CD4-positive, alpha-beta T cell treated with Interleukin-17A for 4 hours (primary cell): ENCODE measurements at places on chromosomes 5 and 9.

GRCh38 chr5:26121338-26121737 lies 917.0 kb downstream of the CDH9 start:
- DNase-seq = no peak

GRCh38 chr9:120326049-120326693 lies 253.8 kb downstream of the CDK5RAP2 start:
- no peak for DNase-seq

DNA sequence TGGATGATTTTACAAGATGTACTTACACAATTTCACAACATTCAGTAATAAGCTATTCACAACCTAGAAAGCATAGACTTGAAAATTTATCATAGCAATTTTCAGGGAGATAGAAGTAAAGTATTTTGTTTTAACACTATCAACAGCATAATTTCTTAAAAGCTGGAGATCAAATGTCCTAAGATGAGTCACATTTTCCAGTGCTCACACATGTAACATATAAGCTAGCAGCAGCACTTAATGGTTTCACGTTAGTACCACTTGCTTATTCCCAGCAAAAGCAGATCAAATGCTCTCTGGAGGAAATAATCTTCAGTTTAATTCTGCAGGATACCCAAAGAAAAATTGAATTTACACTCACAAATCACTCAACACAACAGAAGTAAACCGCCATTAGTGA lies 6.5 kb downstream of the OR13C8 start:
- no peak for DNase-seq

DNA sequence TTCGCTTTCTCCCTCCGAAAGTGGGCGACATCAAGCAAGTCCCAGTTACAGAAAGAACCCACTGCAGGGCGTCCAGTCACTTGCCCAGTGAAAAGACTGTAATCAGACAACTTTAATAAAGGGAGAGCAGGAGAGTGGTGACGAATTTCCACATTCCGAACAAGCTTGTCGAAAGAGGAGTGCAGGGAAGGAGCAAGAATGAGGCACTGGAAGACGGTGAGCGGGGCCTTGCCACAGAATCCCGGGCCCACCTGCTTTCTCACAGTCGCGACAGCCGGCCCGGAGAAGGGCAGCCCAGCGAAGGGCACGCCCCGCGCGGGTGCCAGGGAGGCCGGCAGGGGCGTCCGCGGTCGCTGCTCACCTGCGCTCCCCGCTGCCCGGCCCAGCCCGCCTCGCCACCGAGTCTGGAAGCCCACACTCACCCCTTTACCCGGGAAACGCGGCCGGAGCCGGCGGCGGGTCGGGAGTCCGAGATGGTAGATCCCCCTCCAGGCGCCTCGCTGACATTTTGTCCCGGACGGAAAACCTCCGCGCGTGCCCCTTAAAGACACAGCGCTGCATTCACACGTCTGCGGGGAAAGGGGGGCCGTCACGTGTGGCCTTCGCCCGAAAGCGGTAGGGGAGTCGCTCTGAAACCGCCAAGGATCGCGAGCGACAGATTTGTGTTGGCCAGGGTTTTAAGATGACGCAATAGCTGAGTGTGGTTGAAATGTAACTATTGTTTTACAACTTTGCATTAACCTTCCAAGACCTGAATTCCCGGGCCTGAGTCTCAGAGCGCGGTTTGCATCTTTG lies at the start of gene ZBED3:
Gene ZBED3, minus strand, starts transcription at position 597 of the 795 bp plus-strand sequence. CDS start 9,407 bp downstream, outside the sequence.
- peak; percentile 63 for DNase-seq

DNA sequence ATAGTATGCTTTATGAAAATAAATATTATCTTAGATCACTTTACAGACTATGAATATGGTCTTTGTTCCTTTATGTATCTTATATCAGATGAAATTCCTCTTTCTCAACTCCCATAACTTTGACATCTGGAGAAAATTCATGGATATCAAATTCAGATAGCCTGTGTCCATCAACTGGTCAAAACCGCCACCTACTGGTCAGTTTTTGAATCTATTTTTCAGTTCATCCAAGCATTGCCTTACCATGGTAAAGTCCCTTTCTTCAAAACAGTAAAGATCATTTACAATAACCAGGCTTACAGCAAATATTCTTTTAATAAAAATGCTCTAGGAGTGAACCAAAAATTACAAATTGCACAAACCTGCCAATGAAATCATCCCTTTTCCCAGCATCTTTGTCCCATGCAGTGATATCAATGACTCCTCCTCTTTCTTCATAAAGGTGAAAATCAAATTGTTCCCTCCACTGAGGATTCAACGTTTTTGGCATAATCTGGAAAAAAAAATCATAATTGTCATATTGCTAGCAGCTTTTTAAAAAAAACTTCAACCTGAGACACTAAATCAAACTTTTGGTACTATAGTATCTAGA lies 290.5 kb downstream of the SLF1 start:
- DNase-seq = no peak

DNA sequence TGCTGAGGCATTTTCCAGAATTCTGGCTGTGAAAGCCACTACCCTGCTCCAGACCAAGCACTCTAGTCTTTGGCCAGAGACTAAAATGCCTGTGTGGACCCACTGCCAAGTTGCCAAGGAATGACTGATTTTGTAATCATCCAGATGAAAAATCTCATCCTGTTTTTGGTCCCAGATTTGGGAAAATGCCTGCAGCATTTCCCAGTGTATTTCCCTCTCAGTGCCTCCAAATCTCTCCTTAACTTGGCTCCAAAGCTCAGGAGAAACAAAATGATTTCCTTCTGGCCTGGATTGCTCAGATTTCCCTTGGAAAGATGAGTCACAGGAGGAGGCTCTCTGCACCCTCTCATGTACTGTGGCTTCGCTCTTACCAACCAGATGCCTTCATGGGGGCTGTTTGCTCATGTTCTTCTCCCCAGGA lies 335.2 kb upstream of the TARS1 start:
- no peak for DNase-seq

- no peak for DNase-seq
Observed at GRCh38 chr5:142634216-142635011, 51.5 kb downstream of the FGF1 start.

GRCh38 chr5:72451741-72452505 lies 55.3 kb downstream of the ZNF366 start:
- DNase-seq = no peak
